Right renal cortex interstitium (tissue), 3 donors: ENCODE measurements at places on chromosomes 7 and 10.

- DNase-seq, result no peak
These were observed 510 bp downstream of the ZSWIM8 start for GRCh38 chr10:73785721-73786511.

- DNase-seq, result no peak
These were observed 1303.0 kb downstream of the GATA3 start for GRCh38 chr10:9357471-9357870.

DNA sequence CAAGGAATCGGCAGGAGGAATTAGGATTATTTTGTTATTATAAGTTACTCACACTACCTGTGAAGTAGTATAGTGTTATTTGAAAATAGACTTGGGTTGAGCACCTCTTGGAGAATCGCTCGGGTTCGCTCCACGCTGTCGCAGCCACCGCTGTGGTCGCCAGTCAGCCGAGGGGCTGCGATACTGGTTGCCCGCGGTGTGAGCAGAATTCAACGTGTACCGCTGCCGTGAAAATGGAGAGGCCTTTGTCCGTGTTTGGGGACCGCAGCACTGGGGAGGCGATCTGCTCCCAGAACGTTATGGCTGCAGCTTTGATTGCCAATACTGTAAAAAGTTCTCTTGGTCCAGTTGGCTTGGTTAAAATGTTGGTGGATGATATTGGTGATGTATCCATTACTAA, 117.2 kb downstream of the C7orf25 start:
- no peak for DNase-seq

- no peak for DNase-seq
These were observed 161.4 kb downstream of the TFEC start for GRCh38 chr7:115869190-115869589.

DNA sequence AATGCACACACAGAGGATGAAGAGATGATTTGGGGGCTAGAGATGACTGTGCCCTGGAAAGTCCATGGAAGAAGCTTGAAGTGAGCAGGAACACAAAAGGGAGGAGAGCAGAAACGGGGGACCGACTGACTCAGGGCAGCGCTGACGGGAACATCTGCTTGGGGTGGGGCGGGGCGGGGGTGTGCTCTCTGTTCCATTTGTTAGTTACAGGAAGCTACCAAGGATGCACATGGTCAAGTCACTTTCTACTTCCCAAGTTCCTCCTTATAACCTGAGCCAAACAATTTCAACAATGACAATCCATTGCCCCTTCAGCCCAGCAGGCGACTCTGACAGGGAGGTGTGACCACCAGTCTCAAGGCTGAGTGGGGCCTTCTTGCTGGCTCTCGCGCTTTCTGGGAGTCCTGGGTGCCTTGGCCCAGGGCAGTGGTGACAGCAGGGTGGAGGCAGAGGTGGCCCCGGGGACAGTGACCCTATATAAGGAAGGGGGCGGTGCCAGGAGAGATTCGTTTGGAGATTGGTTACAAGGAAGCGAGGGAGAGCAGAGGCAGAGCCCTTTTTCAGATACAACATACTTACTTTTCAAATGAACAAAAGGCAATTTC, 39.6 kb downstream of the CLEC2L start:
- DNase-seq, result no peak

DNA sequence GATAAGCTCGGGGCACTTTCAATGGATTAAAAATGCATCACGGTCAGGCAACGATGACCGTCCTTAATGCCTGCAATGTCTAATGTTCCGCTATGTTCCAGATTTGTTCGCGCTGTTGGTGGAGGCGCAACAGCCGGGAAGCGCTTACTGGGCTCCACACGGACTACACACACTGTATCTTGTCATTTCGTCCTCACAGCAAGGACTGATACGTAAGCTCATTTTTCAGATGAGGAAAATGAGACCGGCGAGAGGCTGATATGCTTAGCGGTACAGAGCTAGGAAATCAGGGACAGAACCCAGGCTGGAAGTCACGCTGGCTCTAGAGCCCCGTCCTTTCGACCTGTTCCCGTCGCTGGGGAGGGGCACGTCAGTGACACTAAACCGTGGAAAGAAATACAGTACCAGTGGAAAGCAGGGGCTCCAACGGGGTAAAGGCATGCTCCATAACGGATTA, 670 bp downstream of the TPK1 start:
- peak; percentile 55 for DNase-seq

DNA sequence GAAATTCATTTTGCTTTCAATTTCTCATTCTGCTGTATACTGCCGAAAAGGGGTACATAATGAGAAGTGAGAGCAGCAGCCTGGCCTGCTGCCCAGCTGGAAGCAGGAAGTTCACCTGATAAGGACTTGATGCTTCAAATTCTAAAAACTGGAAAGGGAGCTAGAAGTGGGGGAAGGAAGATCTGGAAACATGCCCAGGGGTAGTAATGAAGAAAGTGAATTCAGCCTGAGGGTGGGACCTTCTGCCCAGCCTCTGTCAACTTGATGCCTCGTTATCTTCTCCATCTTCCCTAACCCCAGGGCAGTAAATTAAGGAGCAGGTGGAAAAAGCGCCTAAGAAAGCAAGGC, 69.4 kb downstream of the ARMH3 start:
- no peak for DNase-seq

DNA sequence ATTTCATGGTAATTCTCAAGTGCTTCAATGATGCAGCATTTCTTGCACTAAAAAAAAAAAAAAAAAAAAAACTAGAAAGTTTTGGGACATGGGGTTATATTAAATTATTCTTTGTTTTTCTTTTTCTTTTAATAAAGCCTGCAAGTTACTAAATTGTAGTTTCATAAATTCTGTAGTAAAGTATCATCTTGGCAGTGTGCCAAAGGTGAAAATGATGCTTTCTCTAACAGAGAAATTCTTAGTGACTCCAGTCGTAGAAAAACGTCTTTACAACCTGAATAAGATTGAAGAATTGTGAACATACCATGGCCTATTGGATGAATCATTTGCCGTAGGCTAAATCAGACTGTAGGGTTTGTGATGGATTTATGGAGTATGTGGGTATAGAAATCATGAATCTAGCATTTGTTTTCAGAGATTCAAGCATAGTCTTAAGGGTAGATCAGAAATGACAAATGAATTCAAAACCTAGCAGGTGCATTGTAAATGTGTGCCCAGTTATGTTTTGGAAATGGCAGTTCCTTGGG, 27.1 kb downstream of the RBM17 start:
- DNase-seq, result no peak

DNA sequence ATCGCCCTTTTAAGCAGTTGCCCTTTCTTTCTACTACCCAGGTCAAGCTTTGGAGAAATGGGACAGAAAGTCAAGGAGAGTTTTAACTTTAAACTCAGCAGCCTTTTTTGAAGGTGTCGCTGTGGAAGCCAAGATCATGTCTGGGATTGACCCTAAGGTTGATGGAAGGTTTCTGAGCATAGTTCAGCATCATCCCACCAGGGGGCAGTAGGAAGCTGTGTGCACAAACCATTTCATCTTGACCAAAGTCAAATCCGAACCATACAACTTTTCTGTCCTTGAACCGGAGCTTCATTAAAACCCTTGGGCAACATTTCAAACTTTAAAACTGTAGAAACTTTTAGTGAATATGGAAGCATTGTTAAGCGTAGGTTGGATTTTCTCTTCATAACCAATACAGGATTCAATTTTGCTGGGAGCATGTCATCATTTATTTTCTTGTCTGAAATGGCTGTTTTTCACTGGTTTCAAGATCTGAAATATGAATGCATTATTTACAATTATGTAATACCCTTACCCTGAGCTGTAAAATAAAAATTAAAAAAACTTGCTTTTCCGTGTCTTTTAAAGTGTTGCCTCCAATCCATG, 214.4 kb upstream of the KIAA1217 start:
- no peak for DNase-seq

DNA sequence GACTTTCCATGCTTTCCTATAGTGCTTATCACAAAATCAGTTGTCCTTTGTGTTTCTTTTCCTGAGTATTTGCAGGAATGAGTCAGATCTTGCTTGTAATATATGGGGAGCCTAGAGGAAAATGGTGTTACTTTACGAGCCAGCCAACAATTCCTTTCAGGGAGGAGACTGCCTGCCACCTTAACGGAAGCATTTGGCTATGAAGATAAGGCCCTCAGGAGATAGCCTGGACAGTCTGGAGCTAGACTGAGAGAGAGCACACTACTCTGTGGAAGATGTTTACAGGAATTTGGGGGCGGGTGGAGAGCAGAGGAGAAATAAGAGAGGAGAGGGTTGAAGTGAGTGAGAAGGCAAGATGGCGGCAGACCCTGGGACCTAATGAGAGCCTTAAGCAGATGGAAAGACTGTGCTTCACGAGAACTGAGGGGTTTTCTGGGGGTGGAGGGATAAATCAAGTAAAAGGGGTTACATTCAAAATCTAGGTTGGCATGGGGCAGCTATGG, 126.3 kb downstream of the SNX10 start:
- no peak for DNase-seq

- no peak for DNase-seq
These were observed 271.1 kb downstream of the ADARB2 start for GRCh38 chr10:1465993-1466764.

DNA sequence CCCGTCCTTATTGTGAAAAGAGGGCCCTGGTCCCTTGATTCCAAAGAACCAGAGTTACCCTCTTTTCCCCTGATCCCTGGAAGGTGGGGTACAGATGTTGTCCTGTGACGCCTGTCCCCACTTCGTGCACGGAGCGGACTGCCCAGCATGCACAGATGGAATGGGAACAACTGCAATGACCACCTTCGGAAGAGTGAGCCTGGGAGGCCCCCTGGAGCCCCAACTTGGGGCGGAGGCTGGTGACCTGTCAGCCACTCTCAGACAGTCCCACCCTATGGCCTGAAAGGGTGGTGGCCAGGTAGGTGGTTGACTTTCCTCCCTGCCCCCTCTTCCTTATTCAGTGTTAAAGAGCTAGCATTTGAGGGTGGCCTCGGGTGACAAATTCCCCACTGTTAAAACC, 196.6 kb upstream of the GALNT17 start:
- DNase-seq, result no peak

DNA sequence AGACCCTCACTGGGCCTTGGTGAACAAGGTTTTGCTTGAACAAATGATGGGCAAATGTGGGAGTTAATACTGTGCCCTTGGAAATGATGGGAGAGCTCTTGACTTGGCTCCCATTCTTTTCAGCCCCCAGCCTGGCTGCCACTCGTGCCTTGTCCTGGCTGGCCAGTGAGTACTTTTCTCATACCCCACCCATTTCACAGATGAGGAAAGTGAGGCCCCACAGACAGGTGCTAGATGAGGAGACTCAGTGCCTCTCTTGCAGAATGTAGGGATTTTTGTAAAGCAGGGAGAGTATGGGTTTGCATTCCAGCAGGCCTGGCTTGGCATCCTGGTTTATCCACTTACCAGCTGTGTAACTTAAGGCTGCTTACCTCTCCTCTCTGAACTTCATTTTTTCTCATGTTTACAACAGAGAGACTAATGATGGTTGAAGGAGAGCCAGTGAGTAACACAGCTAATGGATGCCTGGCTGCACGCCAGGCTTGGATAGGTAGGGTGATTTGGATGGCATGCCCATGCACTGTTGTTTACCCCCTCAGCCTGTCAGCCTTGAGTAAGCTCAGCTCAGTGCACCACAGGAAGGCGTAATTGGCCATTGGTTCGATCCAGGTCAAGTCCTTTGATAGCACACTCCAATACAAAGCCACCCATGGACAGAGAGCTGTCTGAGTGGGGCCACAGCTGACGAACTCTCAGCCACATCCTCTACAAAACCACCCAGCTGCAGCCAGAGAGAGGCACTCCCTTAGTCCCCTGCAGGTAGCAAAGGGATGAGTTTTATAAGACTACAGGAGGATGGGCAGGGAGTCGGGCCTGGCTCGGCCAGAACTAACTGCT, 436.8 kb downstream of the RPS24 start:
- DNase-seq, result no peak

- no peak for DNase-seq
These were observed 154.5 kb downstream of the PAXIP1 start for GRCh38 chr7:154848464-154848863.

- DNase-seq, result no peak
These were observed 104.8 kb downstream of the PPP1R3C start for GRCh38 chr10:91528080-91528479.

GRCh38 chr7:28224675-28225074, 44.1 kb upstream of the JAZF1 start:
- no peak for DNase-seq

GRCh38 chr10:10872035-10872673, 145.5 kb upstream of the CELF2 start:
- DNase-seq, result no peak

DNA sequence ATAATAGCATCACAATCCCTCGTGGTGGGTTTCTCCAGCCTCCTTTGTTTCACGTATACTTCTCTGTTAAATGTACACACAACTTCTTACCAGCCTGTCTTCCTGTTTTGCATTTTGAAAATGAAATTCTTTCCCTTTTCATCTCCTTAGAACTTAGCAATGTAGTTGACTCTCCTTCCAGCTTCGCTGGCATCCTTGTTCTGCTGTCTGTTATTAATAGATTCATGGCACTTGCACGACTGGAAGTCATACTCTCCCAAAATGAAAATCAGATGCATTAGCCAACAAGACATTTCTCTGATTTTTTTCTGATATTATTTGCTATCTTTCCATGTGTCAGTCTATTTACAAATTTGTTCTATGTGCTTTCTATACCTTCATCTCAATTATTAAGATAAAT, 3.0 kb upstream of the CREB3L2 start:
- DNase-seq, result no peak

- DNase-seq, result no peak
These were observed 156.4 kb downstream of the PRPF18 start for GRCh38 chr10:13743101-13743693.

- no peak for DNase-seq
These were observed 12.0 kb upstream of the DHTKD1 start for GRCh38 chr10:12056748-12057147.

DNA sequence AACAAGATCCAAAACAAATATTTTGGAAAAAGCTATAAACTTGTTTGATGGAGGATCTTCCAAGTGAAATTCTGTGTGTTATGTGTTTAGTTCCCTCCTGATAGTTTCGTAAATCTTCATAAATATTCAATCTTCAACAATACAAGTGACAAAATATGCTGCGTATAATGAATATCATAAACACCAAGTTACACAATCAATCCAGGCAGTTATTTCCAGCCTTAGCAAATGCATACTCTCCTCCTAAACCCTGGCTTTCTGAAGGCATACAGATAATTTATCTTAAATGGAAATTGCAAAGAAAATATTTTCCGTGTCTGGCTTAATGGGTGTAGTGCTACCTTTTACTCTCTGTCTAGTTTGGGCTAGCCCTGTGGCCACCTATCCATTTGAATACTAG, 864.9 kb upstream of the ZWINT start:
- no peak for DNase-seq

- no peak for DNase-seq
These were observed 734.8 kb downstream of the TNS3 start for GRCh38 chr7:46847126-46847525.

GRCh38 chr7:102302025-102302424, 15.4 kb downstream of the SH2B2 start:
- DNase-seq, result no peak
